A172 (cell line): ENCODE measurements at places on chromosomes 7 and 10.

DNA sequence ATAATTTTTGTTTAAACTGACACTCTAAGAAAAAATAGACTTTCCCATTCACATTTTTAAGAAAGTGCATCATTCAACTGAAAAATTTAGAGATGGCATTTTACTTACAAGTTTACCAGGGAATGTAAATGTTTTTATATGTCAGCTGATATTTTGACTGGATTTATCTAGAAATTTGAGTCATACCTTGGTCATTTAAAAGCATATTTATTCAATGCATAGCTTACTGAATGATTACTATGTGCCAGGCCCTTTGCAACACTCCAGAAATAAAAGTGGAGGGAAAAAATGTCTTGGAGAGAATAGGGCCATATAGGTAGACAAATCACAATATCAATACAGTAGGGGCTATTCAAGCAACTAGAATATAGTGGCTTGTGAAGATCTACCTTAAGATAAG, 98.4 kb upstream of the FAM3C start:
- no peak for DNase-seq

DNA sequence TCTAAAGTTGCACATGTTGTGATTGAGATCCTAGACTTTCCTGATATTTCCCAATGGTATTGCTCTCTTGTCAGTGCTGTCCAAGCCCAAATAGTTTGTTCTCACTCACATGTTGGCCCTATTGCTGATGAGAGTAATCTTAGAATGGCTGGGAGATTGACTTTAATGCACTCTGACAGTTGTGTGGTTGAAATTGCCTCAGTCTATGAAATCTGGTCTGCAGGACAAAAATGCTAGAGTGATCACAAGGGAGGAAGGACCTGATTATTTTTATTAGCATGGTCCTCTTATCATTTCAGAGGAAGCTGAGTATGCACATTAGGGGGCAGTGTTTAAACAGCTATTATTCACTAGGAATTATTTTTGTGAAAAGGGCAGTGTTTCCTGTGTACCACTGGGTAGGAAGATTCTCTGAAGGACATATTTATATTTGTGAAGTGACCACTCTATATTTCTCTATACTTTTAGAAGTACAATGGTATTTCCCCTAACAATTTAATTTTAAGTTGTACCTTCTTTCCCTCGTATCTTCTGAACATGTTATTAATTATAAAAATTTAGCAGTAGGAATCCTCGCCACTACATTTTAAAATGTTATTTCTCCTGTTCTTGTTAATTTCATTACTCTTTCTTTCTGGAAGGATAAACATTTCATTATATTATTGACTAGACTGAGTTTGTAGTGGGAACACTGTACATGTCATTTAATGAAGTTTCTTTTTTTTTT, 64.4 kb downstream of the SUGCT start:
- peak; percentile 54 for DNase-seq

GRCh38 chr10:35216303-35216905, 89.8 kb downstream of the CREM start:
- peak; percentile 34 for DNase-seq

DNA sequence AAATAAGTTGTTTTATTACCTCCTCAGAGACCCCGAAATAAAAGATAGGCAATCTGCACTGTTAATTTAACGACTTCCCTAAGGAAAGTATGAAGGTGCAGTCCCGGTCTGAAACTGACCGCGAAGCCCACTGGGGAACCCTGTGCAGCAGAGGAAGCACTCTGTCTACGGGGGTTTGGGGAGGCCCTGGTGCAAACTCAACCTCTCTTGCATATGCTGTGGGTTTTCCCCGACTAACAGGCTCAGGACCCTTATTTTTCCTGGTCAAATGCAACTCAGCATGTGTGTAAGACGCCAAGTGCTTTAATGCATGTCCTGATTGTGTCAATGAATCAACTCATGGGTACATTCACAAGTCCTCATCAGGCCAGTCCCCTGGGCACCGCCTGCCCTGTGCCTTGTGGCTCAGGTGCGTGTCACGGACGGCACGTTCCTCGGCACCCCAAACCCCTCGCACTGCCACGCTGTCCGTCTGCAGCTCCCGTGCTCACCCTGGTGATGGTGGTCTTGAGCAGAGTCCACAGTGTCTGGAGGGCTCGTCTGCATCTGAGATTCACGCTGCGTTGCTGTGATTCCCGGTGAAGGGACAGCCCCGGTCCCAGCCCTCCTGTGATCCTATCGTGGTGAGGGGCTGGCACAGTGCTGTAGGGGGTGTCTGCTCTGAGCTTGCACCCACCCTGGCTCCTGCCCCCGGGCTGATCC, 33.8 kb downstream of the JAKMIP3 start:
- DNase-seq = no peak

GRCh38 chr7:8500286-8500685, 66.9 kb downstream of the NXPH1 start:
- no peak for DNase-seq

GRCh38 chr7:26100406-26101339, 51.3 kb upstream of the NFE2L3 start:
- DNase-seq = no peak

GRCh38 chr10:127278001-127278400, 81.6 kb upstream of the INSYN2A start:
- peak; percentile 59 for DNase-seq

GRCh38 chr7:116443101-116443523, 56.4 kb upstream of the CAV2 start:
- peak; percentile 97 for DNase-seq

- DNase-seq = no peak
These were observed 483.9 kb downstream of the HTR7 start for GRCh38 chr10:90373911-90374310.

- DNase-seq = no peak
These were observed 189.2 kb downstream of the SEMA3D start for GRCh38 chr7:84997626-84998025.

DNA sequence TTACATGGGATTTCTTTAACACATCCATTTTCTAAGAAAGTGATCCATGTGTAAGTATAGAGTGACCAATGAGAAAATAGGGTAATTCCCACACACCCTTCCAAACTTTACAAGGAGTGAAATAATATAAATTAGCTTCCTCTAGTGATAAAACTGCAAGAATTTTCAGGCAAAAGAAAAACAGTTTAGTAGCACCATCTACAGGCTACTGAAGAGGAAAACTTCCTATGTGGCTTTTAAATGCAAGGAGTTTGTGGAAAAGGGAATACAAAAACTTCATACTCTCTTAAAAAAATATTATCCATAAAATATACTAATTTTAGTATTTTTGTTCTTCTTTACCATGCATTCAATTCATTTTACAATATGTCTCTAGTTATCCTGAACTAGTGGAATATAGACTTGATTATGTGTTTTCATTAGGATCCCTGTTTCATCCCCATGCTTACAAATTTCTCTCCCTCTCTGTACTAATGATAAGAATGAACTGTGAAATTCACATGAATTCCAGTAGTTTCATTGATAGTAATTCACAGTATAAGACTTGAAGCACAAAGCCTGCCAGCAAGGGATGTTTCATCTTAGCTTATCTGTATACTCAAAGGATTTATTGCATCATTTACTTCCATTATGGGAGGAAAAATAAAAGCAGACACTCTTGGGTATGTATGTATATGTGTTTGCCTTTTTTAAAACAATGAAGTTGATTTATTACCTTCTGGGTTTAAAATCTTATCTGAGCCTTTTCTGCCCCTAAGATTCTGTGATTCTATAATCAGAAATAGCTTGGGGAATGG, 442.9 kb downstream of the AUTS2 start:
- peak; percentile 52 for DNase-seq

DNA sequence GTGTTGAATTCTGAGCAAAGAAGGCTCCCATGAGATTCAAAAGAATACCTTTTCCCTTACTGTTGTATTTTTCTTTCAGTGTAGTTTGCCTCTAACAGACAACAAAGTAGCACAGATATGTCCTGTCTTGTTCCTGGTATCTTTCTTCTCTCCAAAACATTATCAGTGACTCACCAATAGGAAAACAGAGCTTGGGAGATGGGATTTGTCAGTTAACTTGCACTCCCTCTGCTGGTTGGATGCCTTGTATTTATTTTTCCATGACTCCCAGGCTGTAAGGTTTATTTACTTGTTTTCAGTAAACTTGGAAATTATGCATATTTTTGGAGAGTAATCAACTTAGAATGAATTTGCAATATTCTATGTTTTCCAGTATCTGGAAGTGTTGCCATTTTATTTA, 129.7 kb downstream of the SAMD9 start:
- DNase-seq = peak; percentile 80

DNA sequence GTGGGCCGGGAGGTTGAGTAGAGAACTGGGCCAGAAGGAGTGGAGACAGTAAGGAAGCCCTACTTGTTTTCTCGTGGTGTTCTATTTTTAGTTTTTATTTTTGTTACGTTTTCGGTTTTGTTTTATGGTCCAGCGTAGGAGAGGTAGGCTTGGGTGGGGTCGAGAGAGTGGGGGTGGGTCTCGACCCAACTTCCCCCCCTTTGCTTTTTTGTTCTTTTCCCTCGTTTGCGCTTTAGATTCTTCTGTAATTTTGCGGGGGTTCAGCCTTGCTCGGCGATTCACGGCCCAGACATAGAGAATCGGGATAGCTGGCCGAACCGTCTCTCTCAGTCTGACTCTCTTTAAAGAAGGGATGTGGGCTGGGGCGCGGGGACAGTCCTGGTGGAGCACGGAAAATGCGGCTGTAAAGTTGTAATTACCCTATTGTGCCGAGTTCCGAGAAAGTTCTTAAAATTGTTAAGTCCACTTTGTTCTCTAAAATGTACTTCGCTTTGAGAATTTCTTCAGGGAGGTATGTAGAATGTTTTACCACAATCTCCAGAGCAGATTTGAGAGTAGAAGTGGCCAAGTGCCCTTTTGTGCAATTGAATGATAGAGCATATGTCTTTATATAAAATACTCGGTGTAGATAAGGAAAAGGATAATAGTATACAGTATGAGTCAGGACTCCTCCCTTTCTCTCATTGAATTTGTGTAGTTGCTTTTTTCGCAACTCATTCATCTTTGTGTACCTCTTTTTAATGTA, 816 bp downstream of the DMTF1 start:
- peak; percentile 29 for DNase-seq

- DNase-seq = no peak
These were observed 33.1 kb downstream of the KAT6B start for GRCh38 chr10:74859546-74859945.

GRCh38 chr7:57216340-57216739, 84.1 kb upstream of the ZNF479 start:
- no peak for DNase-seq

GRCh38 chr7:43385309-43385680, 197.6 kb upstream of the STK17A start:
- DNase-seq = no peak

GRCh38 chr7:159068488-159068811, 76.2 kb downstream of the VIPR2 start:
- DNase-seq = no peak

- DNase-seq = no peak
These were observed 662.9 kb downstream of the INHBA start for GRCh38 chr7:41039981-41040380.

GRCh38 chr10:16348891-16349290, 87.9 kb upstream of the PTER start:
- no peak for DNase-seq

GRCh38 chr10:58330431-58330830, 4.4 kb upstream of the UBE2D1 start:
- no peak for DNase-seq

- DNase-seq = no peak
These were observed 437 bp upstream of the CFAP69 start for GRCh38 chr7:90244565-90244908.

DNA sequence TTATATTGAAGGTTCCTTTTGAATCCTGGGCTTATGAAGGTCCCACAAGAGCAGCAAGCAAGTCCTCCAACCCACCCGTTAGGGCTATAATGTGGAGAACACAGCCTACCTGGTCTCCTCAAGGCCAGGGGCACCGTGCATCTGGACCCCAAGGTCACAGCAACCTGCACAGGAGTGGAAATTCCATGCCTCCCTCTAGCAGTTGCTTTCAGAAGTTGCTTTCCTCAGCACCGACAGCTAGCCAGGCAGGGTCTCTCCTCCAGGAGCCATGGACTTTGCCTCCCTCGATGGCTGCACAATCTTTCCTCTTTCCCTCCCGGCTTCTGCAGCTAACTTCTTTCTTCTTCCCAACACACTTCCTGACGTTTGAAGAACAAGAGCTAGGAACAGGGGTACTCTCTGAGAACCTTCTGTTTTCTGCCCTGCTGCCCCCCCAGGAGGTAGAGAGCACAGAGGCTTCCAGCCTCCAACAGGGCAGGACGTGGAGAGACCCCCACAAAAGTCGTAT, 149.8 kb downstream of the PTPN20 start:
- no peak for DNase-seq

DNA sequence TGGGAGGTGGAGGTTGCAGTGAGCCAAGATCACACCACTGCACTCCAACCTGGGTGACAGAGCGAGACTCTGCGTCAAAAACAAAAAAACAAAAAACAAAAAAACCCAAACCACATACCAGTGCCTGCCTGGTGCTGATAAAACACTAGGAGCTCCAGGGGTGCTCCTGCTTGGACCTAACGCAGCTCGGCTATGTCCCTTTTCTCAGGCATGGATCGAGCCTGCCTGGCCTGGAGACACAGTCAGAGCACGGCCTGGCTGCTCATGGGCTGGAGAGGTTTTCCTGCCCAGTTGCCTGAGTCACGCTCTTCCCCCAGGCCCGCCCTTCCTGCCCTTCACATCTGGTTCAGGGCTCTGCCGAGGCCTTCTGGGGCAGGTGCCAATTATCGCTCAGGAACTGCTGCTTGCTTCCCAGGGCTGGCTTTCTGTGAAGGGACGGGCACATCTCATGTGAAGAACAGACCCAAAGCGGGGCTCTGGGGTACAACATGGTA, 12.6 kb upstream of the NPFFR1 start:
- DNase-seq = peak; percentile 92
